ENCODE measurements at places on chromosomes 3 and 15. TPM values are rescaled to one million over a fixed set of nuclear protein-coding genes. Genes with fewer than 3 reads are reported as not detected.

RBP2 gene
- not detected for total RNA-seq

ITGA11 gene
- total RNA-seq, result 90.7 TPM

CASR gene
- total RNA-seq, result not detected

DNA sequence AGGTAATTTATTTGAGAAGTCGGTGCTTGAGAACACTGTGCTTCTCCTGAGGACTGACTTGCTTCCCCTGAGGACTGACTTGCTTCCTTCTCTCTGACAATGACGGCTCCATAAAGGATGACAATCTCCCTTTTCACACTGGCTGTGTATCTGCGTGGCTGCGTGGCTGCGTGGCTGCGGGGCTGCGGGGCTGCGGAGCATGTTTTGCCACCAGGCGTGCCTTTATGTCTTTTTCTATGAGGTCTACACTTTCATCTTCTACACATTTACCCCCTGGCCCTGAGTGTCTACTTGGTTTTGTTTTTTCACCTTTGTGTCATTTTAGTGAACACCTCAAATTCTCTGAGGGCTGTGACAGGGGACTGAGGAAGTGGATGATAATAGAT is 89.9 kb downstream of the XXYLT1 start:
- DNase-seq, result no peak

- no peak for DNase-seq
These were observed 24.1 kb downstream of the SV2B start for GRCh38 chr15:91124132-91124531.

DNA sequence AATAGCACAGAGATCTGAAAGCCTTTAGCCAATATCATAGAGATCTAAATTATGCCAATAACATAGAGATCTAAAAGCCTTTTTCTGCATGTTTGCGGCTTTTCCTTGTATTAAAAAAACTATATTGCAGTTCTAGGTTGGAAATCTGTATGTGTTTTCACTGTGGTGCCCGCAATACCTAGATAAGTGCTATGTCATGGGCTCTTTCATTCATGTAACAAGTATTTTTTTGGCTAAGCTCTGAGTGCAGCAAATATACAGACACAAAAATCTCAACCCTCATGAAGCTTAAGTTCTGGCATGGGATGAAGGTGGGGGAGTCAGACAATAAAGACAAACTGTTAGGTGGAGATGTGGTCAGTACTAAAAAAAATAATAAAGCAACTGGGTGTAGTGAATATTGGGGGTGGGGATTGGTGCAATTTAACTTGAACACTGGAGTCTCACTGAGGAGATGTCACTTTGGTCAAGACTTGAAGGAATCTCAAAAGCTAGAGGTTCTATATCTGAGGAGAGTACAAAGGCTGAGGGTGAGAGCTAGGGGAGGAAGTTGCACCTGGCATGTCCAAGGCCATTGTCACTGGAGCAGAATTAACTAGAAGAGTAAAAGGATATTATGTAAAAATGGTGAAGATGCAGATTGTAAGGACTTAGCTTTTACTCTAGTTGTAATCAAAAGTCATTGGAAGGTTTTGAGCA is 973 bp downstream of the BUB1B start:
- DNase-seq, result no peak

- DNase-seq, result no peak
These were observed 976 bp upstream of the NUP210 start for GRCh38 chr3:13420831-13421765.

DNA sequence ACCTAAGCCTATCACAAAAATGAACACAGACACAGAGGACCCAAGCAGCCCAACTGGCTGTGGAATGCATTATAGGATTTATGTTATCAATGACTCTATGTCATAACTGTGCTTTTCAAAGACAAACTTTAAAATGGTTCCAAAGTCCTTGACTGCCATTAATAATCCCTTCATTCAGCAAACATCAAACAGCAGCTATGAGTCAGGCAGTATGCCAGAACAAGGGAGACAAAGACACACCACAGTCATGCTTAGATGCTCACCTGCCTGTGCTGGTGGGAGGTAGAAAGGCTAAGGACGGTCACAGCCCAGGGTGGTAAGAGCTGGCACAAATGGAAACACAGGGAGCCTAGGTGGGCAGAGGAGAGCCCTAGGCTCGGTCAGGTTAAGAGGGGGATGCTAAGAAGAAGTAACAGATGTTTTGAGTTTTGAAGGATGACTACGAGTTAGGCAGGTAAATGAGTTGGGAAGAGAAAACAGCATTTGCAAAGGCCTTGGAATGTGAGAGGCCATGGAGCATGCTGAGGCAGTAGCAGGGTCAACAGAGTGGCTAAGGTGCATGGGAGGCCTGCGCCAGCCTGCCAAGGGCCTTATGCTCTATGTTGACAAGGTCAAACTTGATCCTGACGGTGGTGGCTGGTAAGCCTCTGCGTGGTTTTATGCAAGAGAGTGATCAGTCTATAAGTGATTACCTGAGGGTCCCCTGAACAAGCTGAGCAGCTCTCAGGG is 23.0 kb downstream of the NMNAT3 start:
- DNase-seq, result no peak

GRCh38 chr15:41231422-41232226 is 556 bp downstream of the CHP1 start:
- no peak for DNase-seq

DNA sequence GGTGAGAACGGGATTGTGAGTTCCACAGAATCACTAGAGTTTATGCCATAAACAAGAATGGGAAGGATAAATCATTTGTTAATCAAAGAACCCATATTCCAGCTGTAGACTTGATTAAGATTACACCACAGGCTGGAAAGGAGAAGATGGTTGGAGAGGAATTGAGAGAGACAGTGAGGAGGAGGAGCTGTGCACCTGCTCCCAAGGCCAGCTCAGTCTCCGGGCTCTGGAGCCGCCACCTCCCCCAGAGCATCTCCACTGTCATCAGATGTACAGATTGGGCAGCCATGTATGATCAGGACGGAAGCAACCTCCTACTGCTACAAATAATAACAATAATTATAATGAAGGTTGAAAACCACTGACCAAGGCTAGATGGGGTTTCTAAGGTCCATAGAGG is 170.0 kb downstream of the MINAR1 start:
- no peak for DNase-seq

- no peak for DNase-seq
These were observed 93.4 kb downstream of the PEX5L start for GRCh38 chr3:179943117-179943880.
